ENCODE measurements at places on chromosomes 1 and 21. TPM values are rescaled to one million over a fixed set of nuclear protein-coding genes. Genes with fewer than 3 reads are reported as not detected.

- no peak for DNase-seq
Measured at GRCh38 chr1:35454176-35454575, 103.0 kb downstream of the KIAA0319L start.

Gene ATP6V1G3
- polyA plus RNA-seq = 6.7 TPM

DNA sequence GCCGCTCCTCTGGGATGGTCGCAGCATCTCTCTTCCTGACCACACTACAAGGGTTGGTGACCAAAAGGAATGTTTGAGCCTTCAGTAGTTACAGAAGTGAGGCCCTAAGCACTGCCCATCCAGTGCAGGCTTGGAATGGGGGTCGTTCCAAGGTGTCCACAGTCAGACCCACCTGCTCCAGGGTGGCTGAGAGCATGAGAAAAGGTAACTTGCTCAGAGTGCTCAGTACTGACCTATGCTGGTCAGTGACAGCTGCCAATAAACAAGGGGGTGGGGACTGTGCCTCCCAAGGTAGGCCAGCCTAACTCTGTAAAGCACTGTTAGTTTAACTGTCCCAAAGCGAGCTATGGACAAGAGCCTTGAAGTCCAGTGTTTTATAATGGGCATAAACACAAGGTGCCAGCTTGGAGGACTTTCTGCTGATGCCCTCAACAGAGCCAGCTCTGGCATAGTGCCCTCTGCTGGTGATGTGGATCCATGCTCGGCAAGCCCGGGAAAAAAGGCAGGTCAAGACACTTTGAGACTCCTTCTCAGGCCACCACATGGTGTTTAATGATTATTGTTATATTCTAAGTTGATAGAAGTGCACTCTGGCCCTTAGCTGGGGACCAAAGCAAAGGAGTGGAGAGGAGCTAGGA lies 78.1 kb upstream of the DNAH14 start:
- no peak for DNase-seq

- no peak for DNase-seq
Measured at GRCh38 chr1:14098294-14098913, 398.4 kb downstream of the PRDM2 start.

DNA sequence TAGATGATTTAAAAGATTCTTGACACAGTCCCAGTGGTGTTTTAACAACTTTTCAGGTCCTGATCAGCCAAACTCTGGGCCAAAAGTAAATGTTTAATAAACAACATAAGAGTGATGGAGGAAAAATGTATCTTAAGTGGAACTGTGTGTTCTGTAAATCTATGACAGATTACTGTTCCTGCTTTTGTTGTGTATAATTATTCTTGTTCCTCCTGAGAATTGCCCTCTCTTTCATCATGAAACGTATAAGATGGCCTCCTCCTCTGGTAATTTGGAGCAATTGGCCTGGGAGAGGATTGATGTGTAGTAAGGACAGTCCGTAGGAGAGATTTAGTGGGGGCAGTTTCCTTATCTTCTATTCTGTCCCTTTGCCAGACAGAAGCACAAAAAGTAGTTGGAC lies 34.5 kb downstream of the GALNT2 start:
- no peak for DNase-seq

Gene KCNA3
- 0.12 TPM for polyA plus RNA-seq

Gene AIM2
- not detected for polyA plus RNA-seq

DNA sequence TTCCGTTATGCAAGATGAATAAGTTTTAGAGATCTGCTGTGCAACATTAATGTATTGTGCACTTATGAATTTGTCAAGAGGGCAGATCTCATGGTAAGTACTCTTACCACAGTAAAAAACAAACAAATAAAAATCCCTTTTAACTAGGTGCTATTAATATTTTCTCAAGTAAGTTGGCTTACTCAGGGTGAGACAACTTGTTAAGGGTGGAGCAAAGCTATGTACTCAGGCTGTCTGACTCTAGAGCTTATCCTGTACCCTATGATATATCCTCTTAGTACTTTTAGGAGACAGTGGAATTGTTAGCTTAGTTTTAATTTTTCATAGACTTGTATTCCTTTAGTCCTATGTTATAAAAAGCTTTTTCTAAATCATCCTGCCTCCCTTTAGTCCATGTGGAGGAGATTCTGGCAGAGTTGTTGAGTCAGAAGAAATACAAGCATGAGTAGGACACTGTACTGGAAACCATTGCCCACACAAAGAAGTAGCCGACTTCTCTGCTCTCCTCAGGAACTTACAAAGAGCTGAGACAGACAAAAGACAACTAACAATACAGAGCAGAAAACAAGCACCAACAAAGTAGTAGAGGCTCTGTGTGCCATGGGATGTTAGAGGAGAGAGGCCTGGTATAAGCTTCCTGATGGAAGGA lies 49.2 kb downstream of the S1PR1 start:
- no peak for DNase-seq

Gene HOOK1
- polyA plus RNA-seq = 76.2 TPM

DNA sequence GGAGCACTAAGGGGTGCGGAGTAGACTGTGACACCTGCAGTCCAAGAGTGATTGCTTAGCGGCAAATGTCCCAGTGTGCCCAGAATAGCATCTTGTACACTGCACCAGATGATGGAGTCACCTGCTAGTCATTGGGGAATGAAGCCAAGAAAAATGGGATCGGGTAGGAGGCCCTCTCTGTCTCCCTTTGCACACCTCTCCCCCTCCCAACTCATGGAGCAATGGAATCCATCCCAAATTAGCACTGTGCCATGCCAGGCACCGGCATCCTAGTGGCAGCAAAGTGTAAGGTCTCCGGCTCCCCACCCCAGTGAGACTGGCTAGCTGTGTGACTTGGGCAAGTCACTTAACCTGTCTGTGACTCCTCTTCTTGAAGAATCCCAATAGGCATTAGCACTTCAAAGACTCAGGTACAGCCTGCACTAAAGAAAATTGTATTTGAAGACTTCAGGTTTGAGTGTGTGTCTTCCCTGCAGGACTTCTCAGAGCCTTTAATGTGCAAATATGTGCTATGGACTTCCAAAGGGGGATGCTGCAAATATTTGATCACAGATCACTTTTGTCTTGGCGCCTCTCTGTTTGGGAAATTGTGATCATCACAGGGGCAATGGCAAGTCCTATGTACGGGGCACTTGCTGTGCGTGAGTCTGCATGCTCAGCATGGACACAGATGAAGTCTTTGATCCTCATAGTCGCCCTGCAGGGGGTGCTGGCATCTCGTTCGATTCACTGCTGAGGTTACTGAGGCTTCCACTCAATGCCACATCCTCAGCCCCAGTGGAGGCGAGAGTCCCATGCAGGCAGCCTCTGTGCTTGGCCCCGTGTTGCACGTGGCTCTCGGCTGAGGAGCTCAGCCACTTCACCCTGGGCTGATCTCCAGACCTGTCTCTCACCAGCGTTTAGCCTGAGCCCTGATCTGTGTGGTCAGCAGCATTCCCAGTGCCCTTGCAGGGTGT lies 272.9 kb upstream of the C1orf174 start:
- DNase-seq = no peak

- no peak for DNase-seq
Measured at GRCh38 chr1:160519642-160520435, 3.2 kb downstream of the SLAMF6 start.

Gene ADAM30
- not detected for polyA plus RNA-seq

- no peak for DNase-seq
Measured at GRCh38 chr1:6418668-6419396, 887 bp downstream of the HES2 start.

- DNase-seq = no peak
Measured at GRCh38 chr1:200873116-200873670, 412 bp downstream of the GPR25 start.

GRCh38 chr1:109989506-109990301 lies 5.1 kb downstream of the AHCYL1 start:
- DNase-seq = no peak

Gene RCC2
- polyA plus RNA-seq = 89.9 TPM

- no peak for DNase-seq
Measured at GRCh38 chr1:40901886-40902852, 40.0 kb upstream of the CITED4 start.

- DNase-seq = no peak
Measured at GRCh38 chr1:243944429-243945160, 94.6 kb upstream of the AKT3 start.

GRCh38 chr1:180243517-180244221 lies 13.6 kb downstream of the LHX4 start:
- DNase-seq = no peak

DNA sequence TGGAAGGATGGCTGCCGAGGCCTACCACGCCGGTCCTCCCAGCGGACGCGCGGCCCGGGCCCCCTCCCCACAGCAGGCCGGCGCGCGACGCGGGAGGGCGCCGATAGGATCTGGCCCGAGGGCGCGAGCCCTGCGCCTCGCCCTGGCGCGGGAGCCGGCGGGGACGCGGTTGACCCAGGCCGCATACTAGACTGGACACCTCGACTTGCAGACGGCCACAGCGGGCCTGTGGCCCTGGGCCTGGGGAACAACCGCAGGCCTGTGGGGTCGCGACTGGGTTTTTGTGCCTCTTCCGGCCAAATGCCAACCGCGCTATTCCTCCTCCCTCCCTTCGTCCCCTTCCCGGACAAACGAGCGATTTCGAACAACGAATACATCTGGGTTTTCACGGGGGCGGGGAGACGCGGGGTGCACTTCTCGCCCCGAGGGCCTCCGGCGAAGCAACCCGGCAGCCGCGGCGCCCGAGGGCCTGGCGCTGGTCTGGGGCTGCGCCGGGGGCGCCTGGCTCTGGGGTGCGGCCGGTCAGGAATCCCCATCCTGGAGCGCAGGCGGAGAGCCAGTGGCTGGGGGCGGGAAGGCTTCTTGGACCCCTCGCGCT lies 2.4 kb downstream of the NHLH2 start:
- no peak for DNase-seq

GRCh38 chr1:94772845-94773244 lies 47.3 kb upstream of the SLC44A3 start:
- DNase-seq = no peak

- peak; percentile 54 for DNase-seq
Measured at GRCh38 chr1:46246548-46247435, 771 bp upstream of the RAD54L start.

GRCh38 chr1:112791723-112792104 lies 76.6 kb upstream of the PPM1J start:
- no peak for DNase-seq

- DNase-seq = no peak
Measured at GRCh38 chr21:42039911-42040351, 29.8 kb upstream of the ZBTB21 start.

- no peak for DNase-seq
Measured at GRCh38 chr1:147611021-147611426, 59.3 kb downstream of the ACP6 start.

- DNase-seq = no peak
Measured at GRCh38 chr1:72827278-72827677, 544.9 kb upstream of the NEGR1 start.

GRCh38 chr1:232655028-232655745 lies 25.3 kb upstream of the SIPA1L2 start:
- no peak for DNase-seq

GRCh38 chr1:188599313-188599712 lies 1770.6 kb downstream of the PLA2G4A start:
- no peak for DNase-seq

DNA sequence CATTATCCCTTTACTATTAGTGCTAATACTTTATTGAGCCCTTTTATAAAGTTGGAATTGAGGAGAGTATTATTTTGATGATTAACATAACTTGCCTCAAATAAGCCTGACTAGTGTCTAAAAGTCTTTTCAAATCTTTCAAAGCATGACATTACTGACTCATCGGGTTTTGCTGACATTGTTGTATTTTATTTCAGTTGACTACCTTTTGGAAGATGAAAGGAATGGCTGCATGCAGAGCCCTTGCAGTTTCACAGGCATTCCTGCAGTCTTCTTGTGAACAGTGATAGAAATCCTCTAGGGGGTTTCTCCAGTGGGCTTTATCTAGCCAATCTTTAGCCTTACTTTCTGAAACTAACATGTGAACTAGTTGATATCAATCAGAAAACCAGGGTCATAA lies 43.0 kb upstream of the TMEM61 start:
- no peak for DNase-seq

Gene OR2T33
- polyA plus RNA-seq = not detected

GRCh38 chr1:61481315-61481715 lies 243.6 kb downstream of the TM2D1 start:
- DNase-seq = no peak

GRCh38 chr1:181557313-181557712 lies 74.0 kb downstream of the CACNA1E start:
- no peak for DNase-seq

GRCh38 chr21:38822778-38823238 lies 17.1 kb downstream of the ETS2 start:
- no peak for DNase-seq

GRCh38 chr1:244920911-244921761 lies 56.8 kb upstream of the HNRNPU start:
- DNase-seq = no peak

Gene FHAD1
- polyA plus RNA-seq = 3.6 TPM

DNA sequence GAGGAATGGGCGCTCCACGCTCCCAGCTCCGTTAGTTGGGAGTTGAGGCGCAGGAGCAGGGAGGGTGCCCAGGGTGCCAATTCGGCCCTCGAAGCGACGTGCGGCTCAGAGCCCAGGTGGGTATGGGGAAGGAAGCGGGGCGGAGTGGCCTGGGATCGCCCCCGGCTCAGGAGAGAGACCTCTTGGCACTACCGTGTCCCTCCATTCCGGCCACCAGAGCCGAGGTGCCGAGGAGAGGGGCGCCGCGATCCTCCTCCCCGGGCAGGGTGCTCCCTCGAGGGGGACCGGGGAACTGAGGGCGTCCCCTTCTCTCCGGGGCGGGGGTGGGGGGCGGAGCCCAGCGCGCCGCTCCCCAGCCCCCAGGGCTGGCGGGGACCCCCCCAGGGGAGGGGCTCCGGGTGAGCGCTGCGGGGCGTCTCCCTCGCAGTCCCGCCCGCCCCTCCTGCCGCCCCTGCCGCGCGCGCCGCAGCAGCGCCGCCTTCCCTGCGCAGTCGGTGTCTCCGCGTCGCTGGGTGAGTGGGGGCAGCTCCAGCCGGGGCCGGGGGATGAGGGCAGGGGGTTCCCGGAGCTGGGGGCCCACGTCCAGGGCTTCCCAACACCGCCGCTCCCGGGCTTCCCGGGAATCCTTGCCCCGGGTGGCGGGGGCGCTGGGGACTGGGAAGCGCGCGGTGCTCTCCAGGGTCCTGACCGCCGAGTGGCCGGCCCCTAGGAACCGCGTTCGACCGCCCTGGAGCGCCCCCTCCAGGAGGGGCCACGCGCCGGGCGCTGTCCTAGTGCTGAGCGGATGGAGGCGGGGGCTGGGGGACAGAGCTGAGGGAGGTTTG lies at the start of gene HPCA:
Gene HPCA, plus strand, starts transcription at position 488 of the 824 bp plus-strand sequence. CDS start 2,408 bp downstream, outside the sequence.
- no peak for DNase-seq

GRCh38 chr1:227273557-227273956 lies 44.7 kb downstream of the CDC42BPA start:
- peak; percentile 15 for DNase-seq

DNA sequence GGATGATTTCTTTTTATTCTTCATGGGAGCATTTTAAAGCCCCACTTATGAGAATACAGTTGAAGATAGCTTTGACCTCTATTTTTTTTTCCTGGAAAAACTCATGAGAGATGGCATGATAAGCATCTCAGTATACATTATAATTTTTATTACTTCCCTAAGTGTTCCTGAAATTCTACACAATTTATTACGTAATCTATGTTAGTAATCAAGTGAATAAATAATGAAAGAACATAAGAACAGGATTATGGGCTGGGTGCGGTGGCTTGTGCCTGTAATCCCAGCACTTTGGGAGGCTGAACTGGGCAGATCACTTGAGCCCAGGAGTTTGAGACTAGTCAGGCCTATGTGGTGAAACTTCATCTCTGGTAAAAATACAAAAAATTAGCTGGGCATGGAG lies 13.2 kb upstream of the PRKAA2 start:
- no peak for DNase-seq

- no peak for DNase-seq
Measured at GRCh38 chr1:25140073-25140797, 92.1 kb downstream of the SYF2 start.

- DNase-seq = no peak
Measured at GRCh38 chr21:44079846-44080245, 27.4 kb upstream of the PWP2 start.

Data from right renal cortex interstitium (tissue), 3 donors.